ENCODE measurements at places on chromosomes 3 and 15.

- peak; percentile 68 for DNase-seq
Observed at GRCh38 chr3:66469220-66469640, 31.6 kb downstream of the LRIG1 start.

- DNase-seq: peak; percentile 86
Observed at GRCh38 chr3:52240059-52240885, 1.3 kb upstream of the TWF2 start.

- DNase-seq: no peak
Observed at GRCh38 chr3:53643757-53644156, 149.3 kb downstream of the CACNA1D start.

GRCh38 chr3:108488631-108489030, 21.8 kb downstream of the MYH15 start:
- peak; percentile 76 for DNase-seq

DNA sequence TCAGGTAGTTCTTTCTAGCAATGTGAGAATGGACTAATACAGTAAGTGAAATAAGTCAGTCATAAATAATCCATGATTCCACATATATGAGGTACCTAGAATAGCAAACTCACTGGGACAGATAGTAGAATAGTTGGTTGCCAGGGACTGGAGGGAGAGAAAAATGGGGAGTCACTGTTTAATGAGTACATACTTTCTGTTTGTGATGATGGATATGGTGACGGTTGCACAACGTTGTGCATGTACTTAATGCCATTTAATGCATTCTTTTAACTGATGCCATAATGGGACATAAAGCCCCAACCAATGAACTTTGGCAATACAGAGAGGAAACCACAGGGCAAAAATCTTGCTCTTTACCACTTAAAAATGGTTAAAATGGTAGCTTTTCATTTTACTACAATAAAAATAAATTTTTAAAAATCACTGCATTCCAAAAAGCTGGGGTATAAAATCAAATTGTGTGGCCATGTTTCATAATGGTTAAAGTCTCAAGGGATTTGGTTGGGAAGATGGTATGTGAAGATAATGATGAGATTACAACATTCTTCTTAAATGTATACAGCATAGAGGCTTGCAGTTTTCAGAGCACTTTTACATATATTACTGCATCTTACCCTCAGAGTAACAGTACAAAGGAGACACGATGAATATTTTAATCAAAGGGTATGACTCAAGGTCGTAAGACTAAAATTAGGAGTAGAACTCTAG, 45.2 kb downstream of the ADAM10 start:
- peak; percentile 91 for DNase-seq

Data from fibroblast of skin of right quadriceps (primary cell).